ENCODE measurements at places on chromosomes 5 and 9.
A peak's percentile ranks its signal among the peaks of the same experiment; 100 is the strongest.

GRCh38 chr5:32343058-32343672 is 30.4 kb upstream of the MTMR12 start:
- no peak for DNase-seq

- DNase-seq = no peak
These were observed 34.0 kb downstream of the IDNK start for GRCh38 chr9:83656952-83657351.

DNA sequence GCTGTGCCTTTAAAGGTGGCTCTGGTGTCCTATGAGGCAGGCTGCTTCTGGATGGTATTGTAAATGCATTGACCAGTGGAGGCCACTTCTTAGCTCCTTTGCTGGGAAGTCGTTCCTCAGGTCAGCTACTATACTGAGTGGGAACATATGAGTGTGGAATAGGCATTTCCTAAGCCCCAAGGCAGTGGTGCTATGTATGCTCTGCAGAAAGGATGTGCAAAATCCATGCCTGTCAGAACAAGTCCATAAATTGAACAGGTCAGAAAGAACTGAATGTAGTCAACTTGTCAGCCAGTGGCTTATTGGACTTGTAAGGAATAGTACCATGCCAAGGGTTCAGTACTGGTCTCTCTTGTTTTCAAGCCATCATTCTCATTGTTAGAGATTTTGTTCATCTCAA is 216.4 kb downstream of the CDH10 start:
- no peak for DNase-seq

- DNase-seq = no peak
These were observed 47.6 kb downstream of the ACO1 start for GRCh38 chr9:32431940-32432555.

- DNase-seq = no peak
These were observed 138.1 kb downstream of the PDE4D start for GRCh38 chr5:59755476-59755875.

DNA sequence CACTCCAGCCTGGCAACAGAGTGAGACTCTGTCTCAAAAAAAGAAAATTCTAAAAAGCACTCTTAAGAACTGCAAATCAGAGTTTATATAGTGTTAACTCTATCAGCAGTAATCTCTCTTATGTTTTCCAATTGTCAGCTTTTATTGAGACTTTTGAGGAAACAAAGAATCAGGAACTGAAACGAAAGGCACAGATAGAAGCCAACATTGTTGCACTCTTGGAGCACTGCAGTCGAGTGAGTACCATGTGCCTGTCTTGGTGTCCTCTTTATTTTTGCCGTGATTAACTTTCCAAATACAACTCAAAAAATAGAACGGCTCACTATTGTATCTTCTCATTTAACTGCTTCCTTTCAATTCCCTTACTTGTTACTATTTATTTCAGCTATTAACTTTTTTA is 41.7 kb upstream of the LRRC19 start:
- no peak for DNase-seq

DNA sequence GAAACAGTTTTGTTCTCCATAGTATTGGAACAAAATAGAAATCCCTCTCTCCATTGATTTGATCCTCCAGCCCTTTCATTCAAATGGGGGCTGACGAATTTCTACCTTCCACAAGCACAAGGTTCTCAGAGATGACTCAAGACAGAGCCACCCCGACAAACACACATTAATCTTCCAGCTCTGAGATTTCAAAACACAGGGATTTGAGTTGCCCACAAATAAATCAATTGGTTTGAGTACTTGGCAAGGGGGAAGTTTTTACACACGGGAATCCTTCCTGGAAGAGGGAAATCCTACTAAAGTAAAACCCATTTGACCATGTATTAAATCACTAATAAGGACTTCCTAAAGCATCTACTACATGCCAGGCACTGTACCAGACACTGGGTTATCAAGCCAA is 5.4 kb downstream of the ADRA1B start:
- no peak for DNase-seq

DNA sequence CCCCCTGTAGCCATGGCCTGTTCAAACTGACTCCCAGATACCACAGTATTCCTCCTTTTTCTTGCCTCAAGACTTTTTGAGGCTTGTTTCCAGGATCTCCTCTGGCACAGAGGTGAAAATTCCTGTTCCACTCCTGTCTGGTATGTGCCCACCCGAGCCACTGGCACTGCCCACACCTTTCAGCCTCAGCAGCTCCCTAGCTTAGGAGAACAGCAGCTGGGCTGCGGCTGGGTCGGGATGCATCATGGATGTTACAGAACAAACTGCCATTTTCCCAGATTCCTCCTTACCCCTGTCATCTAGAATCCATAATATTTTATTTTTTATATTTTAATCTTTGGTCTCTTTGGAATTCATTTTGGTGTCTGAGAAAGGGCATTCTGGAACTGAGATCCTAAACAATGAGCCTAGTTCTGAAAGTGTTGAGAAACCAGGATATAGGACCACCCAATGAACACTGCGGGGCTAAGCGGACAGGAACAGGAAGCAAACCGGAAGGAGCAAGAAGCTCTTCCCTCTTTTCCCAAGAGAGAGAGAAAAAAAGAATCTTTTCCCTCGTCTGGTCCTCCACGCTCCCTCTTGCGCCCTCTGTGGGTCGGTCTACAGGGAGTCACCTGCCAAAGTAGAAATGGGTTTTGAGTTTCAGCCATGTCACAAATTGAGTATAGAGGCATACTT is 12.5 kb downstream of the OR2S2 start:
- peak; percentile 83 for DNase-seq

- DNase-seq = no peak
These were observed 13.7 kb upstream of the PRELID2 start for GRCh38 chr5:145848854-145849253.

DNA sequence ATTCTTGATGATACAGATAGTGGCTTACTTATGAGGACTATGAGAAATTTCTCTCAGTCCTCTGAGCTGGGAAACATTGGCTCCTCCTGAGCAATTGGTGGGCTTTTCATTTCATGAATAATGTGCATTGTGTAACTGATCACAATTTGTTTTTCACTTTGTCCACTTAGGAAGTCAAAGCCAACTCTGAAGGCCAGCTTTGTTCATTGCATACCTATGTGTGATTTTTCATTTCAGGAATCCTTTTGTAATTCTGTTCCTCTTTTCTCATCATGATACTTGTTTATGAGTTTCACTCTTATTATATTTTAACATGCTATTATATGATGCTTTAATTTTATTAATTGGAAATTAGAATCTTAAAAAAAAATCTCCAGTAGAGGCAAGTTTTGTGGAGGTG is 483.0 kb downstream of the EBF1 start:
- DNase-seq = no peak

GRCh38 chr5:131210151-131210510 is 39.4 kb downstream of the LYRM7 start:
- DNase-seq = no peak

GRCh38 chr5:32261198-32261597 is 51.5 kb downstream of the MTMR12 start:
- DNase-seq = no peak

DNA sequence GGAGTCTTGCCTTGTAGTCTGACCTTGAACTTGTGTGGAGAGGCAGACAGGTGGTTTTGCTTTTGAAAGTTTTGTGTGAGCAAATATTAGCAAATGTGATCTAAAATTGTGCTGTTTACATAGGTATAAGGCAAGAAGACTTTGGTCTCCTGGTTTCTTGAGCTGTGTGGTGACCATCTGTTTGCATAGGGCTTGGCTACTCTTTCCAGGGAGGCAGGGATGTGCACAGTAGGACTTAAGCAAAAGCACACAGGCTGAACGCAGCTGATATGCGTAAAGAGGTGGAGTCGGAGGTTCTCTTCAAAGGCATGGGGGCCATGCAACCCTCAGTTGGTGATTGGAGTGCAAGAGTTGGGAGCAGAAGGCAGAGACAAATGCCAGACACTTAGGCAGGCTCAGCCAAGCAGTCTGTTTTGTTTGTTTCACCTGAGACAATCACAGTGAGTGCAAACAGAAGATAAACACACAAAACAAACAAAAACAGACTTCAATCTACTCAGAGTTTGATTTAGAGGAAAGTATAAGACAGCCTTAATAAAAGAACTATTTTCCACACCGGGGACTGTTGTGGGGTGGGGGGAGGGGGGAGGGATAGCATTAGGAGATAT is 744.2 kb downstream of the MTRR start:
- no peak for DNase-seq

DNA sequence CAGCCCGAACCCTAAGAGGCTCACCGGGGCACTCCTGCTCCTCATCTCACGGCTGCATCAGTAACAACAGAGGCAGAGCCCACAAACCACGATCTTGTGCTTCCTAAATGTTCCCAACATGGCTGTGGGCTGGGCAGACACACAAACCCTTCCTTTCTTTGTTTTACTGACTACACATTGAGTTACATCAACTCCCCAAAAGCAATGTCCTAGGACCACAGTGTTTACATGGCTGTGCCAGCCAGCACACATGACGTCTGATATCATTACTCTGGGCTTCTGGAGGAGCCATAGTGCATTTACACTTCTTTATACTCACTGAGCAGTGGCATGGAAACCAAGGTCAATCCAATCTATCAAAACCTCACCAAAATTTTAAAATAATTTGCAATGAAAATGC is 101.4 kb downstream of the LHFPL2 start:
- no peak for DNase-seq
